ENCODE measurements at places on chromosomes 1 and 21.

DNA sequence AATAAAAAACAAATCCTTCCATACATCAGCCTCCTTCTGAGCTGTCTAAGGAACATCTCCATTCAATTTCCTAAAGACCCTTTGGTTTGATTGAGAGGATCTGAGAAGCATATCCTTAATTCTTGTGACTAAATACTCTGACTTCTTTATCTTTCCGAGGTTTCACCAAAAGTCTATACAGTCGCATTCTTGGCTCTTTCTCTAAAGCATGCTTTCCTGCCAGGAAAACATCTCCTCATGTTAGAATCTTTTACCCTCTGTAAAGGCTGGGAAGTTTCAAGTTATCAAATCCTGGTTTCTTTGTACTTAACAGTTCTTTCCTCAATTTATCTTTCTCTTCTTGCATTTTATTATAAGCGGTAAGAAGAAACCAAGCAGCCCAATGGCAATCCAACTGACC, 630.4 kb downstream of the PTPRC start:
- peaks cover 4% of the 10 kb centered on the region for H3K4me1 ChIP-seq
- no peak overlapping the region for H3K27ac ChIP-seq
- H3K27me3 ChIP-seq: no peaks in the 10 kb centered on the region
- H3K4me3 ChIP-seq: no peak overlapping the region

DNA sequence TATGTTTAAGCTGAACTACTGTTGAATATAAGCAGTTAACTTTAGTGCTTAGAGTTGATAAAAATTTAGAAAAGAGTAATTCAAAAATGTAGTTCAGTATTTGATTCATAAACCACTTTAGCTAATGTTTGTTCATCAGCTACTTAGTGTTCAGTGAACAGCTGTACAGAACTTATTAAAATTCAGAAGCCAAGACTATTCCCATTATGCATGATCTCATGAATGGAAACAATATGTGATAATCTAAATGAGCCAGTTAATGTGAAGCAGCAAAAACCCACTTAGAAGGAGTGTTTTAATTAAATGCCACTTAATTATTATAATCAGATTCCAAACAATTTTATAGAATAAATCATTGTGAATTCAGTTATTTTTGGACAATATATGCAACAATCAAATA, 92.9 kb upstream of the NEGR1 start:
- no peaks in the 10 kb centered on the region for H3K36me3 ChIP-seq
- H3K27me3 ChIP-seq: no peaks in the 10 kb centered on the region
- H3K4me3 ChIP-seq: no peak overlapping the region
- DNase-seq: no peak
- H3K4me1 ChIP-seq: no peaks in the 10 kb centered on the region
- H3K27ac ChIP-seq: no peak overlapping the region

- no peak for DNase-seq
- H3K4me1 ChIP-seq: no peaks in the 10 kb centered on the region
- H3K27me3 ChIP-seq: no peaks in the 10 kb centered on the region
- no peak overlapping the region for H3K27ac ChIP-seq
Measured at GRCh38 chr1:66416295-66416694, 117.7 kb upstream of the SGIP1 start.

GRCh38 chr1:241846862-241847539, 1.0 kb upstream of the EXO1 start:
- no peaks in the 10 kb centered on the region for H3K36me3 ChIP-seq
- H3K4me3 ChIP-seq: no peak overlapping the region
- no peak overlapping the region for H3K27ac ChIP-seq
- DNase-seq: no peak

- peaks cover 5% of the 10 kb centered on the region for H3K4me1 ChIP-seq
- H3K27me3 ChIP-seq: peaks cover 11% of the 10 kb centered on the region
- H3K27ac ChIP-seq: no peak overlapping the region
- H3K4me3 ChIP-seq: peak overlapping the region; percentile 43
- no peaks in the 10 kb centered on the region for H3K36me3 ChIP-seq
- DNase-seq: peak; percentile 35
Measured at GRCh38 chr21:43361493-43362296, 65.2 kb downstream of the SIK1 start.

- peaks cover 93% of the 10 kb centered on the region for H3K27me3 ChIP-seq
- H3K4me3 ChIP-seq: no peak overlapping the region
- no peaks in the 10 kb centered on the region for H3K36me3 ChIP-seq
- H3K4me1 ChIP-seq: peaks cover 5% of the 10 kb centered on the region
Measured at GRCh38 chr1:156836041-156836654, 19.5 kb upstream of the SH2D2A start.

DNA sequence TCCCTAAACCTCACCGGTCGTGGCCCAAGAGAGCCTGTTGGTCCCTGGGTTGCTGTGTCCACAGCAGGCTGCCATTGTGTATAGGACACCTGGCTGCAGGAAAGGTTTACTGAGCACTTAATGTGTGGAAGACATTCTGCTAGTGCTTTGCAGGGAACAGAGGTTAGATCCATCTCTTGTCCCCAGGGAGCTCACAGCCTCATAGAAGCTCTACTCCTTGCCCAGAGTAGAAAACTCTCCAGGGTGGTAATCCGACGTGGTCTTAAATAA, 16.9 kb upstream of the ALPL start:
- H3K4me3 ChIP-seq: no peak overlapping the region
- H3K27me3 ChIP-seq: peaks cover 63% of the 10 kb centered on the region
- peaks cover 2% of the 10 kb centered on the region for H3K4me1 ChIP-seq
- no peak for DNase-seq
- H3K27ac ChIP-seq: no peak overlapping the region
- H3K36me3 ChIP-seq: no peaks in the 10 kb centered on the region

- H3K27me3 ChIP-seq: no peaks in the 10 kb centered on the region
- H3K27ac ChIP-seq: peak within 1 kb of the TSS; percentile 99
- H3K36me3 ChIP-seq: peaks cover 8% of the 10 kb centered on the region
- H3K4me1 ChIP-seq: peaks cover 40% of the 10 kb centered on the region
Measured at GRCh38 chr1:113978863-113979702, at the start of gene OLFML3. TSS of gene OLFML3 (plus strand) at chr1:113979474. CDS start at chr1:113979517, 43 bp downstream.

DNA sequence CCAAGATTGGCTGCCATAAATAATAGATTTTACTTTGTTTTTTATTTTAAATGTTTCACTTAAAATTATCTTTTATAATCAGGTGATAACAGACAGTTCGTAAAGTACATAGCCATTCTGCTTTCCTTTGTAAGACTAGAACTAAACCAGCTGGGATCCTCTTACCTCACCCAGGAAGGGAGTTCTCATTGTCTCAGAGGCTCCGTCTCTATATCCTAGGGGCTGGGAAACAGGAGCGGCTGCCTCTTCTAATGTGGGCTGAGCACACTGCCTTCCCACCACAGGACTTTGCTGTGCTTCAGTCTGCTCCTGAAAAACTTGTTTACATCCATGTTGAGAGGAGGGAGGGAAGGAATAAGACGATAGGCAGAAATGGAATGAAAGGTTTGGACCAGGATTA, 45.6 kb upstream of the PGD start:
- no peak for DNase-seq
- no peaks in the 10 kb centered on the region for H3K4me1 ChIP-seq
- H3K27me3 ChIP-seq: no peaks in the 10 kb centered on the region
- H3K4me3 ChIP-seq: no peak overlapping the region
- H3K27ac ChIP-seq: no peak overlapping the region

All from mesenchymal stem cell (in vitro differentiated cells and primary cell).